ENCODE measurements at places on chromosomes 1 and 21.

DNA sequence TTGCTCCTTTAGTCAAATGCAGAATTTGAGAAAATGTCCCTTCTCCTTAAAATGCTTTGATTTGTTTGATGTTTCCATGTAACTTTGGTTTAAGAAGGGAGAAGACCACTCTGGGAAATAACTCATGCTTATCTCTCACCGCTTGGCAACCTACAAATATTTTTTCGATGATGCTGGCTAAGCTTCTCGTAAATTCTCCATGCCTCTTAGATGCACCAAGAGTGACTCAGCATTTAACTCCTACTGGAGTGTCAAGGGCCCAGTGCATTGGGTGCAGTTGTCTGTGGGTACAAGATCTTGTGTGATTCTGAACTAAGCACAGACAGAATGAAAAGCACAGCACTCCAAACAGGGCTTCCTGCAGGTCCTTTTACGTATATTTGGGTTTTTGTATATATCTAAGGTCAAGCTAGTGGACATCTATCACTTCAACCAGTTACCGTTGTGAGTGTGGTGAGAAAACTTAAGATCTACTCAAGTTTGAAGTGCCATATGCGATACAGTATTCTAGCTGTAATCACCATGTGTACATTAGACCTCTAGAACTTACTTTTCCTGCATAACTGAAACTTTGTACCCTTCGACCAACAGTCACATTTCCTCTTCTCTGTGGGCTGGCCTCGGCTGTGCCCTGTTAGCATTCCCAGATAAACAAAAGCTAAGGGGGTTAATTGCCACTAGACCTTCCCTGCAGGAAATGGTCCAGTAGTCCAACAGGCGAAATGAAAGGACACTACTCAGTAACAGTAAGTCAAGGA is 55.8 kb downstream of the COL18A1 start:
- no peak for DNase-seq

- no peak for DNase-seq
Observed at GRCh38 chr1:114490274-114490693, 20.7 kb downstream of the TRIM33 start.

DNA sequence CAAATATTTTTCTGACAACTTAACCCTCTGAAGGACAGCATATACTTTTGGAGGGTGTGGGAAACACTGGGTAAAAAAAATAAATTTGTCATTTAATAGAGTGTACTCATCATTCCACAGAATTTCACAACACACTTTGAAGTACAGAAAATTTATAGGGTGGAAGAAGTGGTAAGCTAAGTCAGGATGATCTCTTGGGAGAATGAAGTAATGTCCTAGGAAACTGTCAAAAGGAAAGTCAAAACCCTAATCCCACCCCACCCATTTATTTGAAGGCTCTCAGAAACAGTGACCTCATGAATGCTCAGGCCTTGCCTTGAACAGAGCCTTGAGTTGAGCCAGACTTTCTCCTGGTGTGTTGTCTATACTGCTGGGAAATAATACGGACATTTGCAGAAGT is 7.3 kb upstream of the UAP1 start:
- no peak for DNase-seq

DNA sequence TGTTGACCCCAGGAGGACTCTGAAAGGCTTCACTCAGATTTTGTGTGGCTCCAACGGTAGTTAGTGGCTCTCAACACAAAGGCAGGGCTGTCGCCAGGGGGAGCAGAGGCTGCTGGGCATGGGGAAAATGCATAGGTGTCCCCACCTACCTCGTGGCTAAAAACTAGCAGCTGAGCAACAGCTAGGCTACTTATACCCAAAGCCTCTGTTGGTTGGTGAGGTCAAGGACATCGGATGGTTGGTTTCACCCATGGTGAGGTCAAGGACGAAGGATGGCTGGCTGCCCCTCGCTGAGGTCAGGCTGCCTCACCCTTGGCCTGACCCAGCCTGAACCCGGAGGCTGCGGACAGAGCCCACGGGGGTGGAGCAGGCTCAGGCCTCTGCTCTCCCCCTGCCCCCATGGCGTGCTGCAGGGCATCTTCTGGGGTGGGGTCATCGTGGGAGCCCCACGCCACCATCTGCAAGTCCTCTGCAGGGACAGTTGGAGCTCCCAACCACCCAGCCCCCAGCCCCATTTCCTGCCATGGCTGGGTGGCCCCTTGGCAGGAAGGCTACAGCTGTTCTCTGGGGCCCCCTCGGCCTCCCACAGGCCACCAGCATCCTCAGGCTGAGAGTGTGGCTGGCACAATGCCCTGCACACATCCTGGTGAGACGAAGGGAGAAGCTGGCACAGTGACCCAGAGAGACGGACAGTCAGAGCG is 8.5 kb upstream of the GNB1 start:
- DNase-seq, result no peak

GRCh38 chr1:99737016-99737415 is 29.4 kb downstream of the FRRS1 start:
- no peak for DNase-seq

DNA sequence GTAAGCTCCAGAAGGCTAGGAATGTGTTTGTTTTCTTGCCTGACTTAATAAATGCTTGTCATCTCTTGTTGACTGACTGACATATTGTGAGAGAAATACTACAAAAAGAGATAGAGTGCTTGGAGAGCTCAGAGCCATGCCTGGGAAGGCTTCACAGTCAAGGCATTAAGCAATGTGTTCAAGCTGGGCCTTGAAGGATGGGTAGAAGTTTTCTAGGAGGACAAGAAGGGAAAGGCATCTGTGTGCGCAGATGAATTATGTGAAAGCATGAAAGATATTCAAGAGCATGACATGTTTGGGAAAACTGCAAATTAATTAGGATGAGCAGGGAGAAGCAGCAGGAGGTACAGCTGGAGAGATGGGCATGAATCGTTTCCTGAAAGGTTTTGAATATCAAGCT is 5.6 kb downstream of the SLAMF8 start:
- no peak for DNase-seq

- DNase-seq, result no peak
Observed at GRCh38 chr1:60153961-60154360, 80.4 kb upstream of the C1orf87 start.

DNA sequence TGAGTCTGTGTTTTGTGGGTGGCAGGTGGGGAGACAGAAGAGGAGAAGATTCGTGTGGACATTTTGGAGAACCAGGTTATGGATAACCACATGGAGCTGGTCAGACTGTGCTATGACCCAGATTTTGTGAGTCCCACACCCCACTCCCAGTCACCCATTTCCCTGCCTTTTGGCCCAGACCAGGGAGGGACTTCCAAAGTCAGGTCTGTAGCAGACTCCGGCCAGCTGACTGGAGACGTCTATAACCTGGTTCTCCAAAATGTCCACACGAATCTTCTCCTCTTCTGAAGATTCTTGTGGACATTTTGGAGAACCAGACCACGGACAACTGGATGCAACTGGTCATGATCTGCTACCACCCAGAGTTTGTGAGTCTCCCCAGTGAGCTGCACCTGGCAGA is 1.6 kb downstream of the GSTM5 start:
- no peak for DNase-seq

DNA sequence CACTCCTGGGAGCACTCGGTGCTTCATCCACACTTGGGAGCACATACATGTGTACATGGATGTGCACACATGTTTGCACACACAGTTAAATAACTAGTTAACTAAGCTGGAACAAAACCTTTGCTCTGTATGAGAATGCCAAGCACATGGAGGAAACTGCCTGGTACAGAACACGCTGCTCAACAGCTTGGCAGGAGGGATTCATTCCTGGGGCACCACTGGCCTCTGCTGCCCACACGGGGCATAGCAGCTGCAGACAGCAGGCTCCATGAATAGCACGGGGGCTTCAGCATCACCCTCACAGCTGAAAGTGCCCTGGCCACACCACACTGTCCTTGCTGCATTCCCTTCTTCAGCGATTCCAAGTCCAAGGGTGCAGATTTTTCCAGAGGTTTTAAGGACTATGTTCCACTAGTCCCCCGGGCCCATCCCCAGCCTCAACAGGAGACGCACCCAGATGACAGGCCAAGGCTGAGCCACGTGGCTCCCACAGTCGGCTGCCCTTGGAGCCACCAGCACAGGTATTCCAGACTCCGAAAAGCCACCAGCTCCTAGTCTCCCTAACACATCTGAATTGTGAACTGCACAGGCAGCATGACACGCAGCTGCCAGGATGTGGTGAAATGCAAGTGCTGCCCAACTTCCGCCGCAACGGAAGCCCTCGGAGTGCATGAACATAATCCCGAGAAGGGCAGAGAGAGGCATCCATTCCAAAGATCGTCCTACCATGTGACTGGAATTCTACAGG is 16.9 kb downstream of the NPHP4 start:
- no peak for DNase-seq

DNA sequence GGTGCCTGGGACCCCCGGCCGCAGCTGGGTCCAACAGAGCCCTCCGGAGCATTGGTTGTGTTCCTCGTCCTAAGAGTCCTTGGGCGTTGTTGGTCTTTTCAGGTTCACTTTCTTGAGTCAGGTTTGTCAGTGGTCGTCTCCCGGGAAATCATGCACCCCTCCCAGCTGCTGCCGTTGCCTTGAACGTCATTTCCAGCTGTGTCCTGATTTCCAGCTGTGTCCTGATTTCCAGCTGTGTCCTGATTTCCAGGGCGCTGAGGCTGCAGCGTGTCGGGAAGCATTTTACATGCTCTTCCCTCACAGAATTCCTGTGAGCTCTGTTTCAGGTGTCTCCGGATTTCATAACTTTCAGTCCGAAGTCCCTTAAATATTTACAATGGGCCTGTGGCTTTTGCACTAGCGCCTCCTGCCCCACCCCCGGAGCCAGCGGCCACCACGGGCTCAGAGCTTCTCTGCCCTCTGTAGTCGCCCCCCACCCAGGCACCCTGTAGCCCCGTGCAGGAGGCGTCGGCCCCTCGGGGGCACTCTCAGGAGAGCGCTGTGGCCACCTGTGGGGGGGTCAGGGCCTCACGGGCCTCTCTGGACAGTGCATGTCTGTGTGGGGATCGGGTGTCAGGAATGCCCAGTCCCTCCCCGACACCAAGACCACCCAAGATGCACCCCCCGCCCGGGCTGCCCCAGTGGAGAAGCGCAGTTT is 66.7 kb downstream of the COL18A1 start:
- no peak for DNase-seq
